ENCODE measurements at places on chromosomes 11 and 22. TPM values are rescaled to one million over a fixed set of nuclear protein-coding genes. Genes with fewer than 3 reads are reported as not detected.
A peak's percentile ranks its signal among the peaks of the same experiment; 100 is the strongest.

- no peaks in the 10 kb centered on the region for H3K27me3 ChIP-seq
- H3K4me1 ChIP-seq: peaks cover 72% of the 10 kb centered on the region
- no peak overlapping the region for H3K4me3 ChIP-seq
- peak overlapping the region; percentile 64 for H3K27ac ChIP-seq
- peak; percentile 83 for DNase-seq
Observed at GRCh38 chr22:40728731-40729189, 49.5 kb downstream of the MCHR1 start.

Gene MRTFA
- total RNA-seq: 58.9 TPM

Gene PTPRJ
- total RNA-seq: 28.9 TPM

Gene KRTAP5-2
- not detected for total RNA-seq

Gene OR10G7
- not detected for total RNA-seq

GRCh38 chr11:68043029-68043348 is 4.2 kb downstream of the TCIRG1 start:
- H3K4me3 ChIP-seq: no peak overlapping the region
- H3K27me3 ChIP-seq: no peaks in the 10 kb centered on the region
- H3K36me3 ChIP-seq: peaks cover 58% of the 10 kb centered on the region
- H3K4me1 ChIP-seq: peaks cover 41% of the 10 kb centered on the region
- H3K27ac ChIP-seq: no peak overlapping the region
- no peak for DNase-seq

GRCh38 chr11:111169367-111169766 is 76.2 kb upstream of the POU2AF2 start:
- no peaks in the 10 kb centered on the region for H3K4me1 ChIP-seq
- no peak overlapping the region for H3K4me3 ChIP-seq
- DNase-seq: no peak
- no peak overlapping the region for H3K27ac ChIP-seq

Gene CALCB
- 0.30 TPM for total RNA-seq

- no peak overlapping the region for H3K27ac ChIP-seq
- no peak overlapping the region for H3K4me3 ChIP-seq
- DNase-seq: no peak
- H3K27me3 ChIP-seq: no peaks in the 10 kb centered on the region
- peaks cover 58% of the 10 kb centered on the region for H3K36me3 ChIP-seq
Observed at GRCh38 chr22:23302171-23303002, 122.1 kb downstream of the BCR start.

Gene HTR3B
- not detected for total RNA-seq

Gene PHOX2A
- total RNA-seq: not detected

GRCh38 chr11:126083829-126084607 is 21.4 kb upstream of the CDON start:
- DNase-seq: peak; percentile 52
- H3K36me3 ChIP-seq: no peaks in the 10 kb centered on the region
- peak overlapping the region; percentile 12 for H3K4me3 ChIP-seq
- peaks cover 26% of the 10 kb centered on the region for H3K4me1 ChIP-seq

DNA sequence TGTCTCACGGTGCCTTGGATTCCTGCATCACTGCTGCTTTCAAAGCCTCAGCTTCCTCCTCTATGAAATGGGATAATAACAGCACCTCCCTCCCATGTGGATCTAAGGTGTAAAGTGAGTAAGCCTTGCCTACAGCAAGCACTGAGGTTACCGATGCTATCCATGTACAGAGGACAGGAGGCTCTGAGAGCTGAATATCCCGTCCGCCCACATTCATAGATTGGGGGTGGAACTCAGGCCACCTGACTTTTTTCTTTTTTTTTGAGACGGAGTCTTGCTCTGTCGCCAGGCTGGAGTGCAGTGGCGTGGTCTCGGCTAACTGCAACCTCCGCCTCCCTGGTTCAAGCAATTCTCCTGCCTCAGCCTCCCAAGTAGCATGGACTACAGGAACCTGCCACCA is 12.5 kb downstream of the PDGFB start:
- peaks cover 56% of the 10 kb centered on the region for H3K36me3 ChIP-seq
- H3K4me3 ChIP-seq: no peak overlapping the region
- H3K4me1 ChIP-seq: peaks cover 37% of the 10 kb centered on the region
- H3K27me3 ChIP-seq: peaks cover 30% of the 10 kb centered on the region
- no peak for DNase-seq
- no peak overlapping the region for H3K27ac ChIP-seq

DNA sequence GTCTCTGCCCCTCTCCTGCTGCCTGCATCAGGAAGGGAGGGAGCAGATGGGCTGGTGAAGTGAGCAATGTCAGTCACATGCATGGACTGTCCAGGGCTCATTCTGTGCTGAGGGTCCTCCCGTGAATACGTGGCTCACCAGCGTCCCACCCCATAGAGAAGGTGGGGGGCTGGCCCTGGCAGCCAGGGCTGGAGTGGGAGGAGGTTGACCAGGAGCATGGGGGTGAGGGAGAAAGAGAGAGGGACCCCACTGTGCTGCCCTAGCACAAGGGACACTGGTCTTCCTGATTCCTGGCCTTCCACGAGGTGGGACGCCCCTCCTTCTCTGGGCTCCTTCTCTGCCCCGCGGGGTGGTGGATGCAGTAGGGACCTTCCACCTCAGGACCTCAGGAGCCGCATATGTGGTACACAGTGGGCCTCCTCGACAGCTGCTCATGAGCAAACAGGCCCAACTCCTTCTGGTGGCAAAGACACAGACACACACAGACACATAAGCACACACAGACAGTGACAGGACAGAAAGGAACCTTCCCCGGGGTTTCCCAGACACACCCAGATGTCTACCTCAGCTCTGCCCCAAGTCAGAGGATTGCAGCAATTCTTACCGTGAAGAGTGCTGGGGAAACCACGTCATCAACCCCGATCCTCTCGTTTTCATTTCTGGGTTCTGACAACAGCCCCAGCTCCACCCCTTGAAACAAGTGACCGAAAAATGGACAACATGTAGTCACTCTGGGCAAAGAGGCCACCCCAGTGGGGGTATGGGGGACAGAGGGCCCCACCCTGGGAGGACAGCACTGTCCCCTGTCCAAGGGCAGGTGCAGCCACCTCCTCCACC is 3.6 kb upstream of the APOBEC3A start:
- H3K27ac ChIP-seq: no peak overlapping the region
- peaks cover 19% of the 10 kb centered on the region for H3K4me1 ChIP-seq
- H3K4me3 ChIP-seq: no peak overlapping the region
